ENCODE measurements at places on chromosomes 5 and 9.

DNA sequence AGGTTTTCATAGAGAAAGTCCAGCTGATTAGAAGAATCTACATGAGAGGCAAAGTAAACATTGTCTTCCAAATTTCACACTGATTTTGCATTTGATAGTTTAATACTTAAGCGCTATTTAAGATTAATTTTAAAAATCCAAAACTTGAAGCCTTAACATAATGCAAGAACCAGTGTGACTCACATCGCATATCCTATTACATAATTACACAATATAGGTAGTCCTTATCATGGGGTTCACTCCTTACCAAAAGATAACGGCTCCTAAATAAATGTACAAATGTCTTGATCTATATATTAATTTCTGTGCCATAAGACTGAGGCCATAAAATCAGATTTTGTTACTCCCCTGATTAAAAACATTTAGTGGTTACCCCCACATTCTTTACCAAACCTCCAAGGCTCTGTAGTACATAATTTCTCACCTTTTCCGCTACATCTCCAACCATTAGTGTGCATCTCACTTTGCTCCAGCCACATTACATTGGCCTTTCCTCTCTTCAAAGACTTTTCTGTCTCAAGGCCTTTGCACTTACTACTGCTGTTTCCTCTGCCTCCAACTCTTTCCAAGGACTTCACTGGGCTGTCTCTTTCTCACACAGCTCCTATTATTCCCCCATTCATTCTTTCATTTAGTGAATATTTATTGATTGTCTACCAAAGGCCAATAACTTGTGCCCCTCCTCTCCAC is 1.0 kb downstream of the RIOK2 start:
- H3K36me3 ChIP-seq, result peaks cover 6% of the 10 kb centered on the region
- peak overlapping the region; percentile 97 for H3K4me3 ChIP-seq
- H3K27ac ChIP-seq, result no peak overlapping the region
- H3K27me3 ChIP-seq, result no peaks in the 10 kb centered on the region

DNA sequence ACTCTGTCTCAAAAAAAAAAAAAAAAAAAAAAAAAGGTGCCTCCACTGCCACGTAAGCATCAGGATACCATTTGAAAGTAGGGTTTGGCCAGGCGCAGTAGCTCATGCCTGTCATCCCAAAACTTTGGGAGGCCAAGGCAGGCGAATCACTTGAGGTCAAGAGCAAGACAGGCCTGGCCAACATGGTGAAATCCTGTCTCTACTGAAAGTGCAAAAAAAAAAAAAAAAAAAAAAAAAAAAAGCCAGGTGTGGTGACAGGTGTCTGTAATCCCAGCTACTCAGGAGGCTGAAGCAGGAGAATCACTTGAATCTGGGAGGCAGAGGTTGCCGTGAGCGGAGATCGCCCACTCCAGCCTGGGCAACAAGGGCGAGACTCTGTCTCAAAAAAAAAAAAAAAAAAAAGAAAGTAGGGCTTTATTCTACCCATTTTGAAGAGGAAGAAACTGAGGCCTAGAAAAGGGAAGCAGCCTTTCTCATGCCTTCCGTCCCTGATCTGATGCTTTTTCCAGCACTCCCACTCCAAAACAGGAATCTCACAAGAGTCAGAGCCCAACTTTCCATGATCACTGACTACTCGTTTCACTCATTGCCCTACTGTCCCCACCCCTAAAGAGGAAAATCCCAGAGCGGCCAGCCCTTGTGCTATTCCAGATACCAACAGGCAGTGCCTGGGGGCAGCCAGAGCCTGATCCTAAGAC is 16.3 kb upstream of the CCIN start:
- H3K36me3 ChIP-seq, result no peaks in the 10 kb centered on the region
- no peak overlapping the region for H3K4me3 ChIP-seq
- H3K27ac ChIP-seq, result no peak overlapping the region
- H3K27me3 ChIP-seq, result no peaks in the 10 kb centered on the region

DNA sequence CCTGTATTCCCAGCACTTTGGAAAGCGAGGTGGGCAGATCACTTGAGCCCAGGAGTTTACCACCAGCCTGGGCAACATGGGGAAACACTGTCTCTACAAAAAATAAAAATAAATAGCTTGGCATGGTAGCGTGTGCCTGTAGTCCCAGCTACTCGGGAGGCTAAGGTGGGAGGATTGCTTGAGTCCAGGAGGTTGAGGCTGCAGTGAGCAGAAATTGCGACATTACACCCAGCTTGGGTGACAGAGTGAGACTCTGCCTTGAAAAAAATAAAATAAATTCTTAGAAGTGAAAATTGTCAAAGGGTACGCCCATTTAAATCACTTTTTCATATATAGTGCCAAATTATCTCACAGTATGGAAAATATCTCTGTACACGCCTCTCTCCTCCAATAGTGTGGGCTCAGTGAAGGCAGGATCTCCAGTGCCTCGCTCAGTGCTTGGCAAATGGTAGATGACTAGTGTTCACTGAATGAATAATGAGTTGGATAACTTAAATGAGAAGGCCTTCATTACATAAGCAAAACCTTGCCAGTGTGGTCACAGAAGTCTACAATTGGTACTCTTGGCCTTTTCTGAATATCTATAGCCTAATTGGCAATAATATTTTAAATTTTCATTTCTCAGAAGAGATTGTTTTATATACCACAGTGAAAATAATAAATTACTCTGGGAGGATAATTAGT is 9.4 kb upstream of the CCL28 start:
- DNase-seq, result no peak
- no peak overlapping the region for H3K4me3 ChIP-seq
- no peak overlapping the region for H3K27ac ChIP-seq
- H3K36me3 ChIP-seq, result no peaks in the 10 kb centered on the region
- no peaks in the 10 kb centered on the region for H3K4me1 ChIP-seq

DNA sequence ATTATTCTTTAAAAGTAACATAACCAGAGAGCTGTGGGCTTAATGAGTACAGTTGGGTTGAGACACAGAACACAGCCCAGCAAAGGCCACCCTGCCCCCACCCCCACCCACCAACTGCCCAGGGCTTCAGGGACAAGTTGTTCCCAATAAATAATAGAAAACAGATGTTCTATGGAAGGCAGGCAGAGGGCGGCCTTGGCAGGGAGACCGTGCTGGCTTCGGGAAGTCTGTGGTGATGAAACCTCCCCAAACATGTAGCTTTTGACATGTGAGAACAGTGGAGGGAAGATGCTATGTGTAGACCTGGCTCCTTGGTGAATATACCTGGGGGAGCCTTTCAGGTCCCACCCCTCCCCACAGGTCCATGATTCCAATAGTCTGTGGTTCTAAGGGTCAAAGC is 10.0 kb downstream of the TRAF1 start:
- no peaks in the 10 kb centered on the region for H3K27me3 ChIP-seq
- H3K4me3 ChIP-seq, result no peak overlapping the region
- H3K36me3 ChIP-seq, result no peaks in the 10 kb centered on the region

DNA sequence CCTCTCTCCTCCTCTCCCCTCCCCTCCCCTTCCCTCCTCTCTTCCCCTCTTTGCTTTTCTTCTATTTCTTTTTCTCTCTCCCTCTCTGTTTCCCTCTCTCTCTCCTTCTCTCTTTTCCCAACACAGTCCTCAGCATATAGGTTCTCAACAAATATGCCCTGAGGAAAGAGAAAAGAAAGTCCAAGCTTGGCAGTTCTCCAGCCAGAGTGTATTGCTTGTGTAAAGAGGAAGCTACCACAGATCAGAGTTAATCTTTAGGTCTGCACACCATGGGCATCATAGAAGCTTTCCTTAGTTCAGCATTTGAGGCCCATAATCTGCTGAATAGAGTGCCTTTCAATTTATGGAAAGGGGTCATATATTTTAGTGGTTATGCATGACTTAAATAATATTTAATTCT is 382.8 kb upstream of the WWC1 start:
- no peak overlapping the region for H3K27ac ChIP-seq
- H3K4me1 ChIP-seq, result no peaks in the 10 kb centered on the region
- no peaks in the 10 kb centered on the region for H3K36me3 ChIP-seq
- H3K4me3 ChIP-seq, result no peak overlapping the region

DNA sequence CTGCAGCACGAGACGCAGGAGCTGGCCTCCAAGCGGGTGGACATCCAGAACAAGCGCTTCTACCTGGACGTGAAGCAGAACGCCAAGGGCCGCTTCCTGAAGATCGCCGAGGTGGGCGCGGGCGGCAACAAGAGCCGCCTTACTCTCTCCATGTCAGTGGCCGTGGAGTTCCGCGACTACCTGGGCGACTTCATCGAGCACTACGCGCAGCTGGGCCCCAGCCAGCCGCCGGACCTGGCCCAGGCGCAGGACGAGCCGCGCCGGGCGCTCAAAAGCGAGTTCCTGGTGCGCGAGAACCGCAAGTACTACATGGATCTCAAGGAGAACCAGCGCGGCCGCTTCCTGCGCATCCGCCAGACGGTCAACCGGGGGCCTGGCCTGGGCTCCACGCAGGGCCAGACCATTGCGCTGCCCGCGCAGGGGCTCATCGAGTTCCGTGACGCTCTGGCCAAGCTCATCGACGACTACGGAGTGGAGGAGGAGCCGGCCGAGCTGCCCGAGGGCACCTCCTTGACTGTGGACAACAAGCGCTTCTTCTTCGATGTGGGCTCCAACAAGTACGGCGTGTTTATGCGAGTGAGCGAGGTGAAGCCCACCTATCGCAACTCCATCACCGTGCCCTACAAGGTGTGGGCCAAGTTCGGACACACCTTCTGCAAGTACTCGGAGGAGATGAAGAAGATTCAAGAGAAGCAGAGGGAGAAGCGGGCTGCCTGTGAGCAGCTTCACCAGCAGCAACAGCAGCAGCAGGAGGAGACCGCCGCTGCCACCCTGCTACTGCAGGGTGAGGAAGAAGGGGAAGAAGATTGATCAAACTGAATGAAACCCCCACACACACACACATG is 654 bp downstream of the PURA start:
- DNase-seq, result peak; percentile 88
- H3K4me3 ChIP-seq, result peak overlapping the region; percentile 76
- H3K27ac ChIP-seq, result peak overlapping the region; percentile 62
- H3K4me1 ChIP-seq, result no peaks in the 10 kb centered on the region
- no peaks in the 10 kb centered on the region for H3K36me3 ChIP-seq
- no peaks in the 10 kb centered on the region for H3K27me3 ChIP-seq

DNA sequence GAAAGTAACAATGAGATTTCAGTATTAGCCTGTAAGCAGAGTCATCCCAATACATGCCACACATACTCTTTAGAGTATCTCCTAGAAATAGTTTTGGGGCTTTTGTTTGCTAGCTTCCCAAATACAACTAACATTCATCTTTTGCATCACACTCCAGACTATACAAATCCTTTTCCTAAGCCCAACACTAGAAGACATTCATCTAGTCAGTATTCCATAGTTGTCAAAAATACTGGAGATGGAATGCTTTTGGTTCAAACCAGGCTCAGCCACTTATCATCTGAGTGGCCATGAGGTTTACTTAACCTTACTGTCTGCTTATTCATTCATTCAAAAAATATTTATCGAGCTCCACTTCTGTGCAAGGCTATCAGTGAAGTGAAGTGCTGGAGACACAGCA is 205.1 kb upstream of the SGCD start:
- no peaks in the 10 kb centered on the region for H3K4me1 ChIP-seq
- H3K4me3 ChIP-seq, result no peak overlapping the region
- no peak overlapping the region for H3K27ac ChIP-seq
- no peaks in the 10 kb centered on the region for H3K27me3 ChIP-seq
- no peak for DNase-seq

GRCh38 chr9:22124263-22125011 is 115.3 kb upstream of the CDKN2B start:
- H3K27me3 ChIP-seq, result peaks cover 2% of the 10 kb centered on the region
- H3K36me3 ChIP-seq, result no peaks in the 10 kb centered on the region
- DNase-seq, result no peak
- H3K4me3 ChIP-seq, result no peak overlapping the region
- no peak overlapping the region for H3K27ac ChIP-seq
- H3K4me1 ChIP-seq, result no peaks in the 10 kb centered on the region

DNA sequence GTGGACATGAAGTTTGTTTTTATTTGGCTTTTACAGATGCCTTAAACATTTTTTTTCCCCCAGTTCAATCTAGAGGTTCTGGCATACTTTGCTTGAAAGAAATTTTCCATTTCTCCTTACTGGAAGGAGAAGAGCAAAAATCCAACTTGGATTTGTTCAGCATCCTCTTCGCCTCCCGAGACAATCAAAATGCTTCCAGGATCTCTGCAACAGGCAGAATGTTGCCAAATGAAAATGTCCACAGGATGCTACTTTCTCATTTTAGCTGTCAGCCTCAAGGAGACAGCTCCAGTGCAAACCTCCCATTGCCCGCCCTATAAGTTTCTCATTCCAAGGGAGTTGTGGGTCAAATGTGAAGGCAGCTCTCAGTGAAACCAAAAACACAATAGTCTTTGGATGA is 1972.1 kb downstream of the MAT2B start:
- H3K36me3 ChIP-seq, result no peaks in the 10 kb centered on the region
- no peaks in the 10 kb centered on the region for H3K27me3 ChIP-seq
- DNase-seq, result no peak
- H3K4me3 ChIP-seq, result no peak overlapping the region
- H3K4me1 ChIP-seq, result no peaks in the 10 kb centered on the region
- no peak overlapping the region for H3K27ac ChIP-seq

Measured in aorta (tissue), 5 donors.